Stimulated activated CD8-positive, alpha-beta memory T cell treated with anti-CD3 and anti-CD28 coated beads, Interleukin-15, amount 100 ng/mL, for 4 hours (primary cell): ENCODE measurements at places on chromosomes 16 and 17.
A peak's percentile ranks its signal among the peaks of the same experiment; 100 is the strongest.

GRCh38 chr16:66551348-66551759 lies 1.0 kb upstream of the CKLF start:
- peak; percentile 31 for DNase-seq

DNA sequence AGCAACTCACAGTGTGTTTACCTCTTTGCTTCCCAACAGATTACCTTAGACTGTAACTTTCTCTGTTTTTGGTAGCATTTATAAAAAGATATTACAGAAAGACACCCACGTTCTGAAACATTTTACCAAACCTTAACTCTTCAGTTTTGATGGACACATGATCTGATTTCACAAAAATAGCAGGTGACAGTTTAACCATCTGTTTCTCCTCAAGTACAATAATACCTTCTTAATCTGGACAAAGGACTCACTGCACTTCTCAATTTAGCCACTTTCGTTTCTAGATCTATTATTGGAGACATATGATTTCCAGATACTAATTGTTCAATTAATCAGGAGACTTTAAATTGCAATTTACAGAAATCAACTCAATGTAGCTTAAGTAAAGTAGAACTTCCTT lies 703.8 kb upstream of the KIF2B start:
- DNase-seq, result no peak

GRCh38 chr17:73205459-73205961 lies 12.7 kb downstream of the COG1 start:
- no peak for DNase-seq

DNA sequence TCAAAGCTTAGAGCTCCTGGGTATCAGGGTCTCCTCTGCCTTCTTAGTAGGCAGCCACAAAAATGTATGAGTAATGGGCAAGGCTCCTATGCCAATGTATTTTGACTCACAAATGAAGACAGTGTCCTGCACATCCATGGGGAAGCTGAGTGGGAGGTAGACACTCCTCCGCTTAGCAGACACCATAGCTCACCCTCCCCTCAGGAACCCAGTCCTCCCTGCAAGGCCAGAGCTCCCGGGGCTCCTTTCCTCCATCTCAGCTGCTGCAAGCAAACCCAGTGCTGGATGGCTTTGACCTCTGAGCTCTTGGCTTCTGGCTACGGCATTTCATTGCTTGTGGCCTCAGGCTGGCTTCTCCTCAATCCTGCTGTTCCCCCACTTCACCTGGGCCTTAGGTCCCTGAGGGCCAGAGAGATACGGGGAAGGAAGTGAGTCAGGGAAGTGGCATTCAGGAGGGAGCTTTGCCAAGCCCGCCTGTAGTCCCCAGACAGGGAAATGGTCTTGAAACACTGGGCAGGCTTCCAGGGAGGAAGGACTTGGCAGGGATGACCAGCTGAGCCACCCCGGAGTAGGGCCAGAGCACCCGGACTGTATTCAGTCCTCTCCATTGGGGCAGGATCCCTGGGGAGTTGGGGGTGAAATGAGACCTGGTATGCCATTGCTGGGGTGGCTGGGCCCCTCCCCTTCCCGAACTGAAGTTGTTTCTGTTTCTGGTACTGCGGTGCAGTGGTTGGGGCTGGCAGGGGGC lies 4.5 kb downstream of the ABCC3 start:
- no peak for DNase-seq

DNA sequence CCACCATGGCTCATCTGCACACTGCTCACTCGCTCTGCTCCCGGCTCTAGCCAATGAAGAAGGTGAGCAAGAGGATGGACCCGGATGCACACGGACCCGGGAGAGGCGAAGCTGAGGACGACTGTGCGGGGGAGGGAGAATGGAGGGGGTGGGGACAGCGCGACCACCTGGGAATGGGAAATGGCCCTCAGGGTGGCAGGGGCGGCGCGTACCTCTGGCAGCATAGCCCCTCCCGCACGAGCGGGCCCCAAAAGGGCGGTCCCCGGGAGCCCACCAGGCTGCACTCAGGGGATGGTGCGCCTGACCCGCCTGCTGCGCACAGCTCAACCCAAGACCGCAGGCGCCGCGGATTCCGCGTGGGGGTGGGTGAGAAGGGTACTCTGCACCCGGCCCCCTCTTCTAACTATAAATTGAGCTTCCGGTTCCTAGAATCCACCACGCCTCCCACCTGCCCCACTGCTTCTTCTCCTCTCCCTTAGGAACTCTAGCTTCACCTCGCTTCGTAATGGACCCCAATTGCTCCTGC lies 6.1 kb downstream of the MT1H start:
- DNase-seq, result peak; percentile 29

DNA sequence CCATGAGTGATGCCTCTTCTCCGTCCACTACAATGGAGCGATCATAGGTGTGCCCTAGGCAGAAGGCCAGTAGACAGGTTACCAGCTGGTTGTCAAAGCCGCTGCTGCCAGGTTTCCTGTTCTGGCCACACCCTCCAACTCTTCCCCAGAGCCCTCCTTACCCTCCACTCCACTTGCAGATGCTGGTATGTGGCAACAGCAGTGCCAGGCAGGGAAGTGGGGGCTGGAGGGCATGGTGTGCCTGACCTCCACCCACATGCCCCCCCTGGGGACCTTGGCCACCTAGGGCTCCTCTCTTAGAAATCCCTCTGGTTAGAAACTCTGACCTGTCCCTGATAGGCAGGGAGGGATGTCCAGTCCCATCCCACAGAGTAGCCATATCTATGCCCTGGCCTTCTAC lies 1.5 kb downstream of the RRAD start:
- no peak for DNase-seq

DNA sequence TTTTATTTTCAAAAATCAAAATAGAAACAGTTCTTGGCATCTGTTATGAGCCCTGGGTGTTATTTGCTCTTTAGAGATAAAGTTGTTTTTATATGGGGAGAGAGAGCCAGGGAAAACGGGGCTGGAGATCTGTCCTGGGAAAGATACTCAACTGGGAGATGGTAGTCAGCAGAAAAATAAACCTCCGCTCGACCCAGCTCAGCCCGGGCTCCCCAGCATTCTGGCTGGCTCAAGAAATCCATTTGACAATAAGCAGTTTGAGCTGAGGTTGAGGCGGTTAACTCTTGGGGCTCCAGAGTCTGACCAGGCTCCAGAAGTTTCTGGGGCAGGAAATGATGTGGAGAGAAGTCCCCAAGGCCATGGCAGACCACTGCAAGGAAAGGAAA lies 151.9 kb downstream of the IRX5 start:
- no peak for DNase-seq

GRCh38 chr16:49854188-49854795 lies 1.6 kb downstream of the ZNF423 start:
- DNase-seq, result no peak

DNA sequence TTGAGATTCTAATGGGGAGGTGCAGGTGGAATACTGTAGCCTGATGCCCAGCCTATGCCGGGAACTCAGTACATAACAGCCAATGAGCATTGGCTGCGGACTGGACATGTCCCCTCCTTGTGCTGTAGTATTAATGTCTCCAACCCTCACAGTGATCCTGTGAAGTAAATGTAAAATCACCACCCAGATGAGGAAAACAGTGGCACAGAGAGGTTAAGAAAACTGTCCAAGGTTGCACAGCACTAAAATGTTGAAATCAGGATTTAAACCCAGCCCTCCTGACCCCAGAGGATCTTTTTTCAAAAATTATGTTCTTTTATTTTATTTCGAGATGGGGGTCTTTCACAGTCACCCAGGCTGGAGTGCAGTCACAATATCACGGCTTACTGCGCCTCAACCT lies 7.9 kb downstream of the NLRC5 start:
- no peak for DNase-seq

GRCh38 chr17:43860077-43860725 lies 13.2 kb downstream of the CD300LG start:
- DNase-seq, result no peak

- no peak for DNase-seq
Observed at GRCh38 chr17:76449126-76449525, 3.8 kb downstream of the UBE2O start.

DNA sequence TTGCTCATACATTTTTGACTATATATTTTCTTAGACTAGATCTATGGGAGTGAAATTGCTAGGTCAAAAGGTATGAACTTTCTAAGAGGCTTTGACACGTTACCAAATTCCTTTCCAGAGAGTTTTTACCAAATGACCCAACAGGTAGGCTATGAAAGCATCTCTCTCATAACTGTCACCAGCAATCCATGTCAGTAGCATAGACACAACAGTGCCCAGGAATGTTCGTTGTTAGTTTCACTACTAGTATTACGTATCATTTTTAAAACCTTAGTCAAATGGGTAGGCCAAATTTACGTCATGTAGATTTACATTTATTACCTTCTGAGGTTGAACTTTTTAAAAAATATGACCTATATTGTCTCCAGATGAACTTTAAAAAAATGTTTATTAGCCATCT lies 66.8 kb downstream of the MARCHF10 start:
- no peak for DNase-seq

DNA sequence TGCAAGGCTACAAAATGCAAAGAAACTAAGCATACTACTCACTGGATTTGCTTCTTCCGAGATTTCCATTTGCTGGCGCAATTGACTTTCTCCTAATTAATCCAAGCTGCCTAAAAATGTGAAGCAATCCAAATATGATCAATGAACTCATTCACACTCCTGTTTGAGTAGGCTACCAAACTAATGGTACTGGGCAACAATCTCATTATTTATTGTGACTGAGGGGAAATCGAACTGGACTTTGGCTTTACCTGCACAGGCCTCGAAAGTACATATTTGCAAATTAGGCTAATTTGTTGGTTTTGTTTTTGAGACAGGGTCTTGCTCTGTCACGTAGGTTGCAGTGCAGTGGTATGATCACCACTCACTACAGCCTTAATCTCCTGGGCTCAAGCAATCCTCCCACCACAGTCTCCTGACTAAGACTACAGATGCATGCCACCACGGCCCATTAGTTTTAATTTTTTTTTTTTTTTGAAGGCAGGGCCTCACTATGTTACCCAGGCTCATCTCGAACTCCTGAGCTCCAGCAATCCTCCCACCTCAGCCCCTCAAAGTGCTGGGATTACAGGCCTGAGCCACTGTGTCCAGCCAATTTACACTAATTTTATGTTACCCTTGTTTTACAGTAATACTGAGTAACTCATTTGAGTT lies 2.6 kb downstream of the ERI2 start:
- DNase-seq, result no peak

DNA sequence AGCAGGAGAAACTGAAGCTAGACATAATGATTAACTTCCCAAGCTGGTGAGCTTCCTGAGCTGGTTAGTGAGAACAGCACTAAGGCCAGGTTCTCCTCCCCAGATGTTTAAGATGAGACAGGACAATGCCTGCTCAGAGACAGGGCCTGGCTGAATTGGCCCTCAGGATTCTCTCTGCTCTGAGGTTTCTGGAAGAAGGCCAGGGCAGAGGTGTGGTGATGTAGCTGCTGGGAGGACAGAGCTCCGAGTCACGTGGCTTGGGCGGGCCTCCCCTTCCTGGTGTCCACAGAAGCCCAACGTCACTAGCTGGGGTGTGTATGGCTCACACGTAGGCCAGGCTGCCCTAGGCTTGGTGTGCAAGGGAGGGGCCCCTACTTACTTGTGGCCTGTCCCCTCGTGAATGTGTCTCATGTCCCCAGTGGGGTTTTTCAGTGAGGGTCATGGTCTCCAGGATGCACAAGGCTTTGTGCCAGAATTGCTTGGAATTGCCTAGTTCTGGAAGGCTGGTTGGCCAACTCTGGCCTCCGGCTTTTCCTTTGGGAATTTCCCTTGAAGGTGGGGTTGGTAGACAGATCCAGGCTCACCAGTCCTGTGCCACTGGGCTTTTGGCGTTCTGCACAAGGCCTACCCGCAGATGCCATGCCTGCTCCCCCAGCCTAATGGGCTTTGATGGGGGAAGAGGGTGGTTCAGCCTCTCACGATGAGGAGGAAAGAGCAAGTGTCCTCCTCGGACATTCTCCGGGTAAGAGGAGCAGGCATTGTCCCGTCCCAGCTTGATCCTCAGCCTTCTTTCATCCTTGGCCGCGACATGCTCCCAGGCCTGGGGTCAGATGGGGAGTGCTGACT lies 3.4 kb downstream of the NOD2 start:
- no peak for DNase-seq

- no peak for DNase-seq
Observed at GRCh38 chr16:12796498-12796897, 7.2 kb downstream of the CPPED1 start.

- DNase-seq, result no peak
Observed at GRCh38 chr16:70692130-70692872, 6.4 kb upstream of the MTSS2 start.

GRCh38 chr17:70318051-70318450 lies 148.7 kb downstream of the KCNJ2 start:
- no peak for DNase-seq
